ENCODE measurements at places on chromosomes 2 and 18.
A peak's percentile ranks its signal among the peaks of the same experiment; 100 is the strongest.

GRCh38 chr18:24208270-24209035, 69.6 kb downstream of the CABYR start:
- no peak for DNase-seq

DNA sequence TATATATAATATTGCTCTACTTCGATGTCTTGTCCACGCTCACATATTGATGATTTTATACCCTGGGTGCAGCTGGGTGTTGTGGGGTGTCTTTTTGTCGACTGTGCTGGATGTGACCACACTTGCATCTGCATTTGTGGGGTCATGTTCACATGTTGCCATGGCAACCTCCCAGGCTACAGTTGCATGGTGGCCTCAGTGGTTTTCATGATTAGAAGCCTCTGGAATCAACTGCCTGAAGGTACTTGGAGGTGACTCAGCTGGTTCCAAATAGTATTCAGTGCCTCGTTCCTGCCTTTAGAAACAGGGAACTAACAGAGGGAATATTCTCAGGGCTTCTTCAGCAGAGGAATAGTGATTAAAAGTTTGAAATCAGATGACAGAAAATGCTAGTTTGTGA, 166.3 kb upstream of the NYAP2 start:
- DNase-seq, result no peak

DNA sequence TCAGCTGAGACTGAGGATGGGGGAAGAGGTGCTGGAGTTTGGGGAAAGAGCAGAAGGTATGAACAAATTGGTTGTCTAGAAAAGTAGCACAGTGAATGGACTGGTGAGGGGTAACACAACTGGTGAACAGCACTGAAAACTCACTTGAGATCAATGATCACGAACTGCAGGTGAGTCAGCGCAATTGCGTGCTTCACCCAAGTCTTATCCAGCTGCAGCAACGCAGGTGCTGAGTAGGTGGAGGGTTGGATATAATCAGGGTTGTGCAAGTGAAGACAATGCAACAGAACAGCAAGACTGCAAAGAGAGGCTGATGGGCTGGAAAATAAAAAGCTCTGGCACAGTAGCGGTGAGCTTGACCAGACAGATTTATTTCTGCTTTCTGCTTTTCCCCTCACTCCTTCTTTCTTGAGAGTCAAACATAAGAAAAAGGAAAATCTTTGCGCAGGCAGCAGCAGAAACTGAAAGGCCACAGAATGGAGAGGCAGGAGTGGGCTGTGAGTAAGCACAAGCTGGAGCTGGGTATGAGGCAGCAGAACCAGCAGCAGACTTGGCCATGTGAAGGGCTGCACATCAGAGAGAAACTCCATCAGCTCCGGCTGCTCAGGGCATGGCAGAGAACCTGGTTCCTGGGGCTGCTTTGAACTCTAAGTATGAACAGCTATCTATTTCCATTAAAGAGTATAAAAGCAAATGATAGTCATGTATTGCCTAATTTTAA, 99.4 kb upstream of the ARL5A start:
- no peak for DNase-seq

GRCh38 chr2:159351977-159352376, 65.5 kb upstream of the WDSUB1 start:
- DNase-seq, result no peak

DNA sequence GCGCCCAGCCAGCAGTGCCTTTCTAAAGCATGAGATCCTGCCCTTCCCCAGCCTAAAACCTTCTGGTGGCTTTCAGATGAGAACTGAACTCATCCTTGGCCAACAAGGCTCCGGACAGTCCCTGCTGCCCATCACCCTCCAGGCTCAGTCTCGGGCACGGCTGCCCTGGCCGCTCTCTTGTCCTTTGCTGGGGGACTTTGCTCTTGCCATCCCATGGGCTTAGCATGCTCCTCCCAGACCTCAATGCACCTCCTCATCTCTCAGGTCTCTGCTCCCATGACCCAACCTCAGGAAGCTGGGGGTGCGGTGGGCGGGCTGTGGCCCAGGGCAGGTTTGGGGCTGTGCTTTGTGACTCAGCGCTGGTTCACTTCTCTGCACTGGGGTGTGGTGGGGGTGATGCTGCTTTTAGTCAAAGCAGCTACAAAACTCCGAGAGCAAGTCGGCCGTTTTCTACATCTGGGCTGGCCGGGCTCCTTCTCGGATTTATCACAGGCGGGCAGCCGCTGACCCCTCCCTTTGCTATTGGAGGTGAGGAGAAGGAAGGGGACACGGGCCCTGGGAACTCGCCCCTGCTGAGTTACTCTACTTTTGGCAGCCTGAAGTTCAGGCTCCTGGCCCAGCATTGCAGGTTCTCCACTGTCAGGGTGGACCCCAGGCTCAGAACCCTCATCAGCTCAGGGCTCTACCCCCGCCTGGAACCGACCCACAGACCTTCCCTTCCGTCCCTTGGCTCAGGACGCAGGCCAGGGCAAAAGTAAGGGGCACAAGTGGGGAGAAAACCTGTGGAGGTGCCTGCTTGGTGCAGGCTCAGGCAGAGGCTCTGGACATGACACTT, 90.6 kb upstream of the TAF1B start:
- DNase-seq, result peak; percentile 64

DNA sequence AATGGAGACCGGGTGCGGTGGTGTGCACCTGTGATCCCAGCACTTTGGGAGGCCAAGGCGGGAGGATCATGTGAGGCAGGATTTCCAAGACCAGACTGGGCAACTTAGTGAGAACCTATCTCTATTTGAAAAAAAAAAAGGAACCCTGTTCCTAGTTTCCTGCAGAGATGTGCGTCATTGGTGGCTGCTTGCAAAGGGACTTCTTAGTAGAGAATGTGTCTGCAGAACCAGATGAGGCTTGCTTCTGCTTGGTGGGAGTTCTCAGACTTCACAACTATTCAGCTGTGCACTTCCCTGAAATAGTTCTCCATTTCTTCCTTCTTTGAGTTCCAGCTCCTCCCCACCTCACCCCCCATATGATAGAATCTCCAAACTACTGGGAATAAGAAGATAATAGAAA, 22.3 kb downstream of the ZCCHC2 start:
- DNase-seq, result no peak

DNA sequence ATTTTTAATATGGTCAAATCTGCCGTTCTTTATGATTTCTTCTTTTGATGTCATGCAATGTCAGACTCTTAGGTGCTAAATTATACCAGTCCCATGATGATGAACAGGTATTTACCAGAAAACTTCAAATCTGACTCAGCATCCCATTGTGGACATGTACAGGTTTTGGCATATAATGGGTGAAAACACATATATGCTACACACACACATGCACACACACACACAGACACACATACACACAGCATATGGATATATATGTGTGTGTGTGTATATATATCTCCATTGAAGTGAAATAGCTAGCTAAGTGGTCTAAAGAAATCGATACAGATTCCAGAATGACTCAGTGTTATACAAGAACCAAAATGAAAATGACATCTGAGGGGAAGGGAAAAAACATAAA, 7.4 kb downstream of the PLEK start:
- no peak for DNase-seq

DNA sequence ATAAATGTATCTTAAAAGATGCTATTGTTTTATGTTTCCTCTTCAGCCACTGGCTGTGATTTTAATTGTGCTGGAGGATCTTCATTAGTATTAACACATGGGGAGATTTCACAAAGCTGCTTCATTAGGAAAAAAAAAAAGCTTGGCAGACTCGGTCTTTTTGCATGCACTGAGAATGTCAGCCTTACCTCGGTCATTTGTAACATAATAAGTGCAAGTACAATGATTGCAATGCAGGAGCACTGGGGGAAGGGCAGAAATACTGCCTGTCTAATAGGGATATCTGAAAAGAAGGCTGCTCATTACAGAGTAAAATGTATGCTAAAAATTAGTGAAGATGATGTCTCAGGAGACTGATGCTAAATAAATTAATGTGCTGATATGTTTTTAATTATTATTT, 1.3 kb upstream of the BAZ2B start:
- DNase-seq, result no peak

GRCh38 chr2:217976301-217976700, 26.5 kb downstream of the TNS1 start:
- DNase-seq, result no peak

GRCh38 chr18:80245781-80246444, 1.4 kb downstream of the PARD6G start:
- DNase-seq, result no peak

DNA sequence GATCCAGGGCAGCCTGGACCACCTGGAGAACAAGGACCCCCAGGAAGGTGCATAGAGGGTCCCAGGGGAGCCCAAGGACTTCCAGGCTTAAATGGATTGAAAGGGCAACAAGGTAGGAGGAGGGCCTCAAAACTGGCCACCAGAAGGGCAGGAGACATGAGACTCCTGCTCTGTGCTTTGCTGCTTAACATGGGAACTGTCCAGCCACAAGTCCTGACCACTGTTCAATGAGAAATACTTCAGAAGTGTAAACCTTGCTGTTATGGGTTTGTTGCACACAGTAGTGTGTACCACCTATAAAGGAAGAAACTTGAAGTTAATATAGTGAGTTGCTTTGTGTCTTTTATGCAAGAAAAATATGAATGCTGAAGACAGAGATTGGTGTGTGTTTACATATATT, 44.2 kb upstream of the MFF start:
- no peak for DNase-seq

GRCh38 chr2:20650877-20651730, at the start of gene HS1BP3:
Gene HS1BP3, minus strand, starts transcription at chr2:20651098. Its CDS starts 35 bp downstream, at chr2:20651063.
- peak; percentile 92 for DNase-seq

GRCh38 chr2:239630618-239631286, 229.9 kb upstream of the HDAC4 start:
- DNase-seq, result no peak

DNA sequence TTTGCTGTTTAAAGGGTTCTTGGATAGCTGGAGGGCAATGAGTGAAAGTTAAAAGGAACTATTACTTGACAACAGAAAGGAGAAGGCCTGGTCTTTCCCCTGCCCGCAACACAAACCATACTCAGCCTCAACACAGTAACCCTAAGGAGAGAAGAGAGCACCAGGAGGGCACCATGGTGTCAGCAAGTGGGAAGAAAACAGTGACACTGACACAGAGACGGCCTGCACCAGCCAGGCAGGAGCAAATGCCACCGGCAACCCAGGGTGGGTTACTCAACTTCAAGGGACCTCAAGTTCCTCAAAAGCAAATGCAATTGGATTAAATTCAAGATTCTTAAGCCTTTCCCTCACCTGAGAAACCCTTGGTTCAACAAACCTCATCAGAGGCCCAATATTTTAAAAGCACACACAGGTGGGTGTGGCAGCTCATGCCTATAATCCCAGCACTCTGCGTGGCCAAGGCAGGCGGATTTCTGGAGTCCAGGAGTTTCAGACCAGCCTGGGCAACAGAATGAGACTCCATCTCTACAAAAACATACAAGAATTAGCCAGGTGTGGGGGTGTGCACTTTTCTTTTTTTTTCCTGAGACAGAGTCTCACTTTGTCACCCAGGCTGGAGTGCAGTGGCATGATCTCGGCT, 52.3 kb downstream of the TFCP2L1 start:
- no peak for DNase-seq

DNA sequence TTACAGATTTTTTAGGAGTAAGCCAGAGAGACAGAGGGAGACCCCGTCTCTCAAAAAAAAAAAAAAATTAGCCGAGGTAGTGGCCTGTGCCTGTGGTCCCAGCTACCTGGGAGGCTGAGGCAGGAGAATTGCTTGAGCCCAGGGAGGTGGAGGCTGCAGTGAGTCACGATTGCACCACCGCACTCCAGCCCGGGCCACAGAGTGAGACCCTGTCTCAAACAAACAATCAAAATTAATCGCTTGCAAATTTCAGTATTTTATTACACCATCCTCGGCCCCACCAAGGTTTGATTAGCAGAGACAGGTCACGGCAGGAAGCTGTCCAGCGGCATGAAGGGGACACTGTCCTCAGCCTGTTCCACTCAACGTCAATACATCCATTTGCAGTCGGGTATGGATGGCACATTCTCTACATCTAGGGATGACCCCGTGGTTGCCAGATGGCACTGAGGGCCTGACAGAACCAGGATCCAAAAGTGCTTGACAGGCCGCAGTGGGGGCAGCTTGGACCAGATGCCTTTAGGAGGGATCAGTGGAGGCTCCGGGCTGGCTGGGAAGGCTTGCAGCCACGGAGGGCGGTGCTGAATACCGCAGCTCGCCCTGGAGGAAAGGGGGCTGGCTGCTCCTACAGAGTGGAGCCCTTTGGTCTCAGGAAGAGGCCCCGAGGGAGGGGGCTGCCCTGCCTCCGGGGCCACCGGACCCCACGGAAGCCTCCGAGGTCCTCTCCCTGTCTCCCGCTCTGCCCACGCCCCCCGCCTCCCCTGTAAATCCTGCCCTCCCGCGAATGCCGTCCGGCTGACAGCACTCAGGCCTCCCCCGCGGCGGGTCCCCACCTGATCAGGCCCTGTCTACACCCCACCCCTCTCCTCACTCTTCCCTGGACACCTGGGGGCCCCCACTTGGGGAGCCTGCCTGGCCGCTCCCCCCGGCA, 13.1 kb downstream of the ASPRV1 start:
- no peak for DNase-seq

DNA sequence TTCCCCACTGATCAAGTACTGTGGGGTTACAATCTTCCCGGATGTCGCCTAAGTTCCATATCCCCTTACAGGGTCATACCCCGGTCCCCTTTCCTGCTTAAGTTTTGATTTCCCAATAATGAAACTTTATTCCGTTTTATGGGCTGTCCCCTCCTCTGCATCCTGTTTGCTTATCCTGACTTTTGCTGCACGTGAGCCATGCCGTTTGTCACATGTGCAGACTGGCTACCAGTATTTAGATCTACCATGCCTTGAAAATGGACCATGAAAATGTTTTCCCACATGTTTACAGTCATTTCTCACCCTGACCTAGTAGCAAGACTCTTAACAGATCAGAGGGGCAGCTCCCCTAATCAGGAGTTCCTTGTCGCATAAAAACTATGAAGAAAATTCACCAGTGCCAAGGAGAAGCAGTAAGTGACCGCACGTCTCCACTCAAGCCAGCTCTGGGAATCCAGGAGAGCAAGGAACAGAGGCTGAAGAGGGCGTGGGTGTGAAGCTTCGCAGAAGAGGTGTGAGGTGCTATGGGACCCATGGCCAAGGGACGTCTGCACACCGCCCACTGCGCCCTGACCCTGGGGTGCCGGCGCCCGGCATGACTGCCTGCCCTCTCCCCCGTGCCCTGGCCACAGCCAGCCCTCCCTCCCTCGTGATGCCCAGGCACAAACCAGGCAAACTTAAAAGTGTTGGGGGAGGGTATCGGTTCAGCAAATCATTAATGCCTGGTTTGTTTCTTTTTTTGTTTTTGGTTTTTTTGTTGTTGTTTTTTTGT, 440.8 kb upstream of the SALL3 start:
- no peak for DNase-seq

- DNase-seq, result no peak
Observed at GRCh38 chr18:29823671-29824070, 1218.9 kb downstream of the DSC3 start.

GRCh38 chr2:195652911-195653310, 4.1 kb upstream of the SLC39A10 start:
- DNase-seq, result no peak
